ENCODE measurements at places on chromosomes 1 and 21.
A peak's percentile ranks its signal among the peaks of the same experiment; 100 is the strongest.

GRCh38 chr1:49171941-49172593 lies 395.4 kb upstream of the BEND5 start:
- DNase-seq = no peak

- DNase-seq = peak; percentile 12
Observed at GRCh38 chr1:80582980-80583379, 1217.8 kb upstream of the ADGRL2 start.

DNA sequence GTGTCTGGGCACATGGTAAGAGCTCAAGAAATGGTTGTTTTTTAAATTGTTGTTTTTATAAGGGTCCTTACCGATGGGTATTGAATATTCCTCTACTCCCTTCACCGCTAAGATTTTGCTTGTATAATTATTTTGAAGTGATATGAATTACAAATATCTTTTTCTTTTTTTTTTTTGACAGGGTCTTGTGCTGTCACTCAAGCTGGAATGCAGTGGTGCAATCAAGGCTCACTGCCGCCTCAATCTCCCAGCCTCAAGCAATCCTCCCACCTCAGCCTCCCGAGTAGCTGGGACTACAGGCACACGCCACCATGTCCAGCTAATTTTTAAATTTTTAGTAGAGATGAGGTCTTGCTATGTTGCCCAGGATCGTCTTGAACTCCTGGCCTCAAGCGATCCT lies 27.1 kb upstream of the RAB3GAP2 start:
- no peak for DNase-seq

GRCh38 chr1:50704126-50704525 lies 255.9 kb downstream of the FAF1 start:
- DNase-seq = peak; percentile 19

DNA sequence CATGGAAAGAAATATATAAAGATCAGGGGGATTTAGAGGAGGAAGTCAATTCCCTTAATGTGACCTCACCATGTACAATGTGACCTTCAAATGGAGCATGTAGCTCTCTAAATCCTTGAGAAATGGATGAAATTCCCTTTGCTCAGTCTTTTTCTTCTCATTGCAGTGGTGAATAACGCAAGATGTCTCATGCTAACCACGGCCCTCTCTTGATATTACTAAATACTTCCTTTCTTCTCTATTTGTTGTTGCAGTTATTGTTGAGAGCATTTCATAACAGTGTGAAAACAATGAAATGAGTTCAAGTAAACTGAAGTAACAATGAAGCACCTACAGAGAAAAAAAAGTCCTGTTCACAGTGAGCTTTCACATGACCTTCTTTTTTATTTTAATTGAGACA lies 55.6 kb downstream of the ZNF281 start:
- no peak for DNase-seq

- DNase-seq = peak; percentile 75
Observed at GRCh38 chr1:244414543-244414942, 37.2 kb downstream of the ADSS2 start.

DNA sequence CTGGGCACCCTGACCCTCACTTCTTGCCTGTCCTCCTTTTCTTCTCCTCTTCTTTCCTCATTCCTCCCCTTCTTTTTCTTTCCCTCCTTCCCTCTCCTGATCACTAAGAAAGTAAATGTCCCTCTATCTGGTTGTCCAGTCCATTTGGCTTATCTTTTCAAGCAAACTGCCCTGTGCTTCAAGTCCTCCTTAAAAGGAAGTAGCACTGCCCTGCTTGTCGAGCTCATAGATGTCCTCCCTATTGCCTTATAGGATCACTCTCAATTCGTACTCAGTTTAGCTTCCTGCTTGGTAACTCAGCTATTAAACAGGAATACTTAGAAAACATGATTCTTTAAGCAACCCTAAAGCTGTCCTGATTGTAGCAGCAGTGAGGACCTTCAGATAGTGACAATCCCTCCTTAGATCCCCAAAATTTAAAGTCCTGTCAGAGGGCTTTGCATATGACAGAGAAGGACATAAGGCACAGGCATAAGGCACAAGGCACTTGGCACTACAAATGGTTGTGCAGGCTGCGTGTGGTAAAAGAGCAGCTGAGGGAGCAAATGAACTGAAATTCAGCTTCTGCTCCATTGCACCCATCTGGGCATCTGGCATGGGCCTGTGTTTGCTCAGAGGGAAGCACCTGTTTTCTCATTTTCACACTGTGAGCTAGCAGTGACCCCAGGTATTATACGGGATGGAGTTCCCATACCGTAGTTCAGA lies 26.1 kb upstream of the SLAMF6 start:
- no peak for DNase-seq

DNA sequence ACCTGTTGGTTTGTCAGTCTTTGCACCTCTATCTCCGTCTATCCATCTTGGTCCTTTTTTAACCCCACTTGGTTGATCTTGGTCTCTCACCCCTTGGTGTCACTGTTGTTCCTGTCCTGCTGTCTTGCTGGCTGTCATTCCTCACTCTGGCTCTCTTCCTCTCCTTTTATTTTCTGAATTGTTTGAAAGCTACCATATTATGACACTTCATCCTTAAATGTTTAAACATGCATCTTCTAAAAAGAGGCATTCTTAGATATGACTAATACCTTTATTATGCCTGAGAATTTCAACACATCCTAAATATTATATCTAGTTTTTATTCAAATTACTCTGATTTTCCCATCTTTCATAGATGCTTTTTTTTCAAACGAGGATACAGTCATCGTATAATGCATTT lies 37.0 kb downstream of the BACH1 start:
- peak; percentile 53 for DNase-seq

GRCh38 chr1:206708058-206708457 lies 23.4 kb downstream of the MAPKAPK2 start:
- DNase-seq = no peak

DNA sequence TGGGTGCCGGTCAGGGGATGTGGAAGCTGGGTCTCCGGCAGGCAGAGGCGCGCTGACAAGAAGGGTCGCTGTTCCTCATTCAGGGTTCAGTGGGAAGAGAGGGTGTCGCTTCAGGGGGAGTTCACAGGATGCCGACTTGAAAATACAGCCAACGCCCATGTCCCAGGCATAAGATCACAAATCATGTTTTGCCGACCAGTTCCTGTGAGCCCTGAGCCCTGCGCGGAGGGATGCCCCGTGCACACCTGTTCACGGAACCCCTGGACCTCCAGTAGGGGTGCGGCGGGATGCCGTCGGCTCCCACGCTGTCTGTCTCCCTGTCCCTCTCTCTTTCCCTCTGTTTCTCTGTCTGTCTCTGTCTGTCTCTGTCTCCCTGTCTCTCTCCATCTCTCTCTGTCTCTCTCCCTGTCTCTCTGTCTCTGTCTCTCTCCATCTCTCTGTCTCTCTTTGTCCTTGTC lies 26.8 kb downstream of the TP73 start:
- no peak for DNase-seq

- DNase-seq = no peak
Observed at GRCh38 chr1:236550961-236551851, 27.4 kb downstream of the LGALS8 start.

DNA sequence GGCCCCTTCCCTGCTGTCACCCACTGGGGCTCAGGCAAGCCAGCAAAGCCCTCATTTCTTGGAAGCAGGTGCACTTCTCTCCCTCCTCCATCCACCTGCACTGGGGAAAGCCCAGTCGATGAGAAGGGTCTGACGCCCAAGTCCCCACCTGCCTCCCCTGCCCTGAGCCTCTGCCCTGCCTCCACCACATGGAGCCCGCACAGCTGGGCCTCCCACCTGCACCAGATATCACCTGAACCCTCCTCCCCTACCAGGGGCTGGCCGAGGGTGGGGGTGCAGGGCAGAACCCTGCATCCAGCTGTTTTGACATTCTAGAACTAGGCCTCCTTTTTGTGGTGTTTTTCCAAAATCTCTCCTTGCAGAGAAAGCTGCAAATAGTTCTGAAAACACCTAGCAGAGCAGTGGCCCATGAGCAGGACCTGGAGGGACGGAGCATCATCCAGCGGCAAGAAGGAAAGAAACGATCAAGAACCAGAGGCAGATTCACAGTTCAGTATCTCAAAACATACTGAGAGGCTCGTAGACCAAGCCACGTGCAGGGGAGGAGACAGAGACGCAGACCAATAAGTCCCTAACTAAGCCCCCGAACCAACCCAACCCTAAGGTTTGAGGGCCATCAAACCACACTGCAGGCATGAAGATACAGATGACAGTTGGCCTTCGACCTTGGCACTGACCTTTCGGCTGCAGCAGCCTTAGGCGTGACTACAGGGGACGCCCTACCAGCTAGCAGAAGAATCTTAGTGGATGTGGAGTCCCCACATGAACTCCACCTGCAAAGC lies 16.7 kb downstream of the CHD5 start:
- DNase-seq = no peak

DNA sequence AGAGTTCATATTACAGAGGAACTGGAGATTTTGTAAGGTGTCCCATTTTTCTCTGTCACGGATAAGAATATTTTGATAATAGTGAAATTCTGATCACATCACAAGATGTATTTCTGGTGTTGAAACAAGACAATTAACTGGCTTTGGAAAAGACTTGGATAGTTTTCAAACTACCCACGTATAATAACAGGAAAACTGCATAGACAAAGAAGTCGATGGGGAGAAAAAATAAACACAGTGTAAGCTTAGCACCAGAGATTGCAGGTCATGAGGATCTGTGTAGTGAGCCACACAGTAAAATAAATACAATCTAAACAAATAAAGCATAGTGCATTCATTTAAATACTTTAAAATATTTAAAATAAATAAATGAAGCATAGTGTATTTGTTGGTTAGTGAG lies 452.3 kb upstream of the ADAMTS5 start:
- DNase-seq = peak; percentile 59

DNA sequence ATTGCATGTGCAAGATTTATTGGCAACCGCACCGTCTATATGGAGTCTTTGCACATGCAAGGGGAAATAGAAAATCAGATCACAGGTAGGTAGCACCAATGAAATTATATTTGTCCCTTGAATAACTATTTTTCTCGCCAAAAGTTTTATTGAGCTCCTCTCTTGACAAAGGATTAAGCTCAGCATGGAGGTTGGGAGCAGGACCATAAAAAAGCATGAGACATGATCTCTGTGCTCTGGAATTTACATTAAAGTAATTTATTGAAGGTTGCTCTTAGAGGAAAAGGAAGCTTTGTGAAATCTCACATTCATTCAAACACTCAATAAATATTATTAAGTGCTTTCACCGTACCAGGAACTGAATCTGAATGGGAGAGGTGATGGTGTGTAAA lies 66.0 kb upstream of the UBE2U start:
- peak; percentile 20 for DNase-seq

GRCh38 chr1:84930329-84930728 lies 37.3 kb upstream of the LPAR3 start:
- DNase-seq = no peak

DNA sequence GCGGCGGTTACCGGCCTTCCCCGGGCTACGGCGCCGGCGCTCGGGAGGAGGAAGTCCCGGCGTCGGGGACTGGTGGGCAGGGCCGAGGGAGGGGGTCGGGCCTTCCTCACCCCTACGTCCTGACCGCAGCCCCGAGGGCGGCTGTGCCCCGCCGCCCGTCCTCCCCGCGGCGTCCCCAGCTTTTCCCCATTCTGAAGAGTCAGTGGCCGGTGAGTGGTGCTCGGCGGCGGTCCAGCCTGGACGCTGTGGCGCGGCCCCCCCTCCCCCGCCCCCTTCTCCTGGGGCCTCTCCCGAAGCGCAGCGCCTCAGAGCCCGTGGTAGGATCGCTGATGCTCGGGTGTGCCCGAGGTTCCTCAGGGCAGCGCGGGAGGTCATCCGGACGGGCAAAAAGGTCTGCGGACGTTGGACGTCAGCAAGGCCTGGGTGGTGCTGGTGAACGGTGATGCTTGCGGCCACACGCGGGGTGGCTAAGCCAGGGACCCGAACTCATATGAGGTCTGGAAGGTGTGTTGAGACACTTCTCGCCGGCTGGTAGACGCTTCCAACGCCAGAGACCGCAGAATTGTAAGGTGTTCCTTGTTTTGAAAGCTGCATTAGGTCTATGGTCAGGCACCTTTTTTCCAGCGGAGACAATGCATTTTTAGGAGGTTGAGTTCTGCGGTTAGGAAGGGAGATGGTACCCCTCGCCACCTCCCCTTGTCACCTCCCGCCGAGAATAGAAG lies 725 bp downstream of the SLC25A33 start:
- DNase-seq = peak; percentile 46

DNA sequence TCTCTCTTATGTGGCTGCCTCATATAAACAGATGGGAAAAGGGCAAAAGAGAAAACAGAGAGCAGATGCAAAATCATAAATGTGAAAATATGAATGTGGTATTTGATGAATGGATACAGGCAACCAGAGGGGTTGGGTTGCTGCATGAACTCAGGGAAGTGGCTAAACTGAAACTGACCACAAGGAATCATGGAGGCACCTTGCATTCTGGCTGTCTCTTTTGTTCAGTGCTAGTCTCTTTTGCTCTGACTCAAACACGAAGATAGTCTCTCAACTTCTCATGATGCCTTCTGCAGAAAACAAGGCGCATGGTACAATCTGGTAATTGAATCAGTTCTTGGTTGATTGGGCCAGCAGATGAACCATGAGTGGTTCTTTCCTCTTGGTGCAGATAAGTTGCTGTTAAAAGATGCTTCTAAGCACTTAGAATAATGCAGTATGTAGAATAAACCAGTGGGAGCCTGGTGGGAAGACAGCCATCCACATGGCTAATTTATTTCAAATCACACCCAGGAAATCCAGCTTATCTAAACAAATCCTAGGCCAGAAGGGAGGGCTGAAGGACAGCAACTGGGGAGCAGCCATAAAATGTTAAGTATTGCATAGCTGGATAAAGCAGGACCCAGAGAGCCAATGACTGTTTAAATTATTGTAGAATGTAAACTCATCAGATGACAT lies 64.2 kb downstream of the HLX start:
- DNase-seq = peak; percentile 36

- DNase-seq = no peak
Observed at GRCh38 chr21:42829417-42829816, 49.9 kb downstream of the WDR4 start.

- no peak for DNase-seq
Observed at GRCh38 chr1:198534548-198535418, 5.7 kb downstream of the ATP6V1G3 start.

- no peak for DNase-seq
Observed at GRCh38 chr21:45388611-45389296, 16.2 kb upstream of the COL18A1 start.
